ENCODE measurements at places on chromosomes 1 and 21. TPM values are rescaled to one million over a fixed set of nuclear protein-coding genes. Genes with fewer than 3 reads are reported as not detected.
A peak's percentile ranks its signal among the peaks of the same experiment; 100 is the strongest.

The IGSF5 gene
- 0.08 TPM for polyA plus RNA-seq

The C1orf141 gene
- not detected for polyA plus RNA-seq

The CTPS1 gene
- polyA plus RNA-seq, result 34.5 TPM

The PLEKHN1 gene
- not detected for polyA plus RNA-seq

The SPRR2E gene
- not detected for polyA plus RNA-seq

The PTGER3 gene
- 1.3 TPM for polyA plus RNA-seq

DNA sequence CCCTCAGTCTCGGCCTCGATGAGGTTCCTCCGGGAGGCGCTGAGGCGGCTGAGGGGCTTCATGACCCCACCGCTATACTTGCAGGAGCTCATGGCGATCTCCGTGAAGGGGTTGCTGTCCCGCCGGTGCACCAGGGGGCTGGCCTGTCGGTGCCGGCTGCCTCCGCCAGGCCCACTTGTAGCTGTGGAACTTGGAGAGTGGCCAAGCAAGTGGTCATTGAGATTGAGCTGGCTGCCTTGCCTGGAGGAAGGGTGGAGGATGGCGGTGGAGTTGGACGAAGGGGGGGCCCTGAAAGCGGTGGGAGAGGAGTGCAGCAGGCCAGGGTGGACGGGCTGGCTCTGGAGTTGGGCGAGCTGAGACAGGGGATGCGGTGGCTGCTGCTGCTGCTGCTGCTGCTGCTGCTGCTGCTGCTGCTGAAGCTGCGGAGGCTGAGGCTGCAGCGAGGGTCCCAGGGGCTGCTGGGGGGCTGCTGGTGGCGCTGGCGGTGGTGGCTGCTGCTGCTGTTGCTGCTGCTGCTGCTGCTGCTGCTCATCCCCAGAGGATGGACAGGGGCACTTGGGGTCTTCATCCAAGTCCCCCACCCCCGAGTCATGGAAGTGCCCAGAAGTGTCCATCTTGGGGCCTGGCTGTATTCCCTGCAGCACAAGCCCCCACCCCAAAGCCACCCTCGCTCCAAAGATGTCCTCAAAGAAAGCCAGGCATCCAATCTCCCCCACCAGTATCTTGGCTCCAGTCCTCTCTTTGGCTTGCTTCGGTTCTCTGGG, 548 bp downstream of the KCNN3 start:
- peak overlapping the region; percentile 37 for H3K4me3 ChIP-seq
- peaks cover 8% of the 10 kb centered on the region for H3K27me3 ChIP-seq
- peaks cover 14% of the 10 kb centered on the region for H3K4me1 ChIP-seq
- H3K36me3 ChIP-seq, result no peaks in the 10 kb centered on the region

- no peak for DNase-seq
- peaks cover 32% of the 10 kb centered on the region for H3K27me3 ChIP-seq
- no peak overlapping the region for H3K27ac ChIP-seq
- H3K4me3 ChIP-seq, result no peak overlapping the region
- no peaks in the 10 kb centered on the region for H3K36me3 ChIP-seq
- no peaks in the 10 kb centered on the region for H3K4me1 ChIP-seq
Observed at GRCh38 chr1:248802454-248802853, 23.3 kb downstream of the SH3BP5L start.

DNA sequence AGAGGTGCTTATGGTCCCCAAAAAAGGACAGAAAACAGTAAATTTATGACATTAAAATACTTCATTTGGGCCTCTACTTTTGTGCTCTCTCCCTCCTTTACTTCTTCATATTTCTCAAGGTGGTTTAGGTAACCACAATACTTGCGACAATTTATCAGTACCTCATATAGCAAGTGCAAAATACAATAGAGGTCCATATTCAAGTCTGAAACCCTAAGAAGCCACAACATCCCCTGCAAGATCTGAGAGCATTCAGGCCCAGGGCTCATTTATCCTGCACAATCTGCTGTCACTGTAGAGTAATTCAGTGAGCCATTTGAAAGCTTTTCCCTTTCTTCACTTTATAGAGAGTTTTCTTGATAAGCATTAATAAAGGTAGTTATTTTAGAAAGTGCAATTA, 24.2 kb upstream of the ATP6V1G3 start:
- H3K4me1 ChIP-seq, result no peaks in the 10 kb centered on the region
- H3K27me3 ChIP-seq, result no peaks in the 10 kb centered on the region
- no peaks in the 10 kb centered on the region for H3K36me3 ChIP-seq
- DNase-seq, result no peak
- H3K4me3 ChIP-seq, result no peak overlapping the region

DNA sequence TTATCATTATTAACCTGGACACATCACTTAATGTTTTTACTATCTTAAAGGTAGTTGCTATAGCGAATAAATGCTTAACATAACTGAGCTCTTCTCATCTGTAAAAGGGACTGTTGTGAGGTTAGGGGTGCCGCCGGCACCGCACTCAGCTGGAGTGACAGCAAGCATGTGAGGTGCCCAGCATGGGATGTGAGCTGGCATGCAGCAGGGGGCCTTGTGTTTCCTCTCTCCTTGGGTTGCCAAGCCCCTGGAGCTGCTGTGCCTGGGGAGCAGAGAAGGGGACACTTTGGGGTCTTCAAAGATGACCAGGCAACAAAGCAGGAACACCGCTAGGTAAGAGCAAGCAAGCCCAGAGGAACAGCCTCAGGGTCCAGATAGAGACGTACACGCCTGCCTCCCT, 2.1 kb upstream of the ZC3H12A start:
- DNase-seq, result no peak
- peak overlapping the region; percentile 12 for H3K4me3 ChIP-seq
- H3K36me3 ChIP-seq, result no peaks in the 10 kb centered on the region
- peak overlapping the region; percentile 89 for H3K27ac ChIP-seq
- H3K4me1 ChIP-seq, result peaks cover 48% of the 10 kb centered on the region

- H3K4me3 ChIP-seq, result no peak overlapping the region
- DNase-seq, result no peak
- no peaks in the 10 kb centered on the region for H3K36me3 ChIP-seq
Observed at GRCh38 chr1:232944347-232944746, 6.1 kb upstream of the NTPCR start.

GRCh38 chr1:5394111-5394510, 598.1 kb downstream of the NPHP4 start:
- H3K27me3 ChIP-seq, result no peaks in the 10 kb centered on the region
- H3K27ac ChIP-seq, result no peak overlapping the region
- H3K4me1 ChIP-seq, result no peaks in the 10 kb centered on the region
- no peak for DNase-seq

- H3K4me1 ChIP-seq, result no peaks in the 10 kb centered on the region
- H3K27ac ChIP-seq, result no peak overlapping the region
- no peaks in the 10 kb centered on the region for H3K36me3 ChIP-seq
Observed at GRCh38 chr1:2446394-2446793, 29.7 kb upstream of the PLCH2 start.

GRCh38 chr1:195576641-195577040, 1031.6 kb downstream of the KCNT2 start:
- H3K4me1 ChIP-seq, result no peaks in the 10 kb centered on the region
- DNase-seq, result no peak

DNA sequence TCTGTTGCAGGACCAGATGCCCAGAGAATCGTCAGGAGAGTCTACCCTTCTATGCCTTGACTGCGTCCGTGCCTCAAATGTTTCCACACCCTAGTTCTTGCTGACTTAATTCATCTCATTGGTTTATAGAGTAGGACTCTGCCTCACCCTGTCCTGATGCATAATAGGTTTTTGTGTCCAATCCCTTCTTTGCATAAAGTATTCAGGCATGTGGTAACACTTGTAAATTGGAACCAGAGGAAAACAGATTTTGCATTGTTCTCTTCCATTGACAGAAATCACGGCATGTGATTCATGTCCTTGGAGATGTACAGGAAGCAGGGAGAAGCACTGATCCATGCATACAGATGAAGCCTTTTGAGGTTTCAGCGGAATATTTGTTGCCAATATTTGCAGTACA, 29.5 kb downstream of the PLPPR5 start:
- H3K36me3 ChIP-seq, result no peaks in the 10 kb centered on the region
- no peak for DNase-seq
- no peaks in the 10 kb centered on the region for H3K27me3 ChIP-seq
- H3K4me1 ChIP-seq, result peaks cover 10% of the 10 kb centered on the region

DNA sequence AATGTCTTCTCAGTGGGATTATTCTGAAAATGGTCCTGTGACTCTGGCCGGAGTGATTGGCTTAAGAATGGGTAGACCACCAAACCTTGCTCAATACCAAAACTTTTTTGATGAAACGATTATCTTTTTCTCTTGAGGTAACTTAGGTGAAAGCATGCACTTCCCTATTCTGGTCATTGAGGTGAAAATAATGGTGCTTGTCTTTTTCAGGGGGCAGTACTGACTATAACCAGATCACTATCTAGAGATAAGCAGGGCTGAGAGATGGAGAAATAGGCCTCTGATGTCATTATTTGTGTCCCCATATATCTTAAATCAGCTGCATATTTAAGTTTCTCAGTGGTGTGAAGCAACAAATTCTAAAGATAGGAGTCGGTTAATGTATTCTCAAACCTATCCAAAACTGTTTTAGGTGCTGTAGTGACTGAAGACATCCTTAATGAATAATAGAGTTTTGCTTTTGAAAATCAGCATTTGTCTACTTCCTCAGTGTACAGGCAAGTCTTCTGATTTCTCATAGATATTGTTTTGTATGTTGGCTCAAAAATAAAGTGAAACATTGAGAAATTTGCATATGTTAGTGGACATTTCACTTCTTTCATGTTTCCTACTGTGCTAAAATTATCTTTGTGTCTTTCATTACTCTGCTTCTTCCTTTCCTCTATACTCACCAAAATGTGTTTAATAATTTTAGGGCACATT, 735.3 kb upstream of the ADGRL4 start:
- H3K4me1 ChIP-seq, result no peaks in the 10 kb centered on the region
- no peak overlapping the region for H3K27ac ChIP-seq
- DNase-seq, result no peak
- no peaks in the 10 kb centered on the region for H3K27me3 ChIP-seq
- no peaks in the 10 kb centered on the region for H3K36me3 ChIP-seq
- H3K4me3 ChIP-seq, result no peak overlapping the region

DNA sequence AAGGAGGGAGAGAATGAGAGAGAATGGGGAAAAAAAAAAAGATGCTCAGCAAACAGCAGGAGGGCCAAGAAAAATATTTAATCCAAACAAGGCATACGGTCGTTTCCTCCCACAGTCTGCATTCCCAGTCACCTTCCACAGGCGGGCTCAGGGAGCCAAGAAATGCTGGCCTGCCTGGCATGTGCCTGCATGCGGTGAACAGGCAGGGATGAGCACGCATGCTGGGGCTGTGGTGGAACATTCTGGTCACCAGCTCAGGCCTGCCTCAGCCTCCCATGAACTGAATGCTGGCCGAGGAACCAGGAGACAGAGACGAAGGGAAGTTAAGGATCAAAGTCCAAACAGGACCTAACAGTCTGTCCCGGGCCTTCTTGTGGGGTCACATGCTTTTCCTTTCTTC, 335.3 kb downstream of the ASTN1 start:
- no peaks in the 10 kb centered on the region for H3K36me3 ChIP-seq
- H3K27me3 ChIP-seq, result no peaks in the 10 kb centered on the region
- H3K27ac ChIP-seq, result no peak overlapping the region
- DNase-seq, result no peak
- peaks cover 11% of the 10 kb centered on the region for H3K4me1 ChIP-seq

GRCh38 chr1:7257225-7257624, 472.0 kb downstream of the CAMTA1 start:
- no peaks in the 10 kb centered on the region for H3K27me3 ChIP-seq
- DNase-seq, result no peak
- no peak overlapping the region for H3K27ac ChIP-seq
- no peak overlapping the region for H3K4me3 ChIP-seq
- H3K36me3 ChIP-seq, result no peaks in the 10 kb centered on the region
- peaks cover 25% of the 10 kb centered on the region for H3K4me1 ChIP-seq

DNA sequence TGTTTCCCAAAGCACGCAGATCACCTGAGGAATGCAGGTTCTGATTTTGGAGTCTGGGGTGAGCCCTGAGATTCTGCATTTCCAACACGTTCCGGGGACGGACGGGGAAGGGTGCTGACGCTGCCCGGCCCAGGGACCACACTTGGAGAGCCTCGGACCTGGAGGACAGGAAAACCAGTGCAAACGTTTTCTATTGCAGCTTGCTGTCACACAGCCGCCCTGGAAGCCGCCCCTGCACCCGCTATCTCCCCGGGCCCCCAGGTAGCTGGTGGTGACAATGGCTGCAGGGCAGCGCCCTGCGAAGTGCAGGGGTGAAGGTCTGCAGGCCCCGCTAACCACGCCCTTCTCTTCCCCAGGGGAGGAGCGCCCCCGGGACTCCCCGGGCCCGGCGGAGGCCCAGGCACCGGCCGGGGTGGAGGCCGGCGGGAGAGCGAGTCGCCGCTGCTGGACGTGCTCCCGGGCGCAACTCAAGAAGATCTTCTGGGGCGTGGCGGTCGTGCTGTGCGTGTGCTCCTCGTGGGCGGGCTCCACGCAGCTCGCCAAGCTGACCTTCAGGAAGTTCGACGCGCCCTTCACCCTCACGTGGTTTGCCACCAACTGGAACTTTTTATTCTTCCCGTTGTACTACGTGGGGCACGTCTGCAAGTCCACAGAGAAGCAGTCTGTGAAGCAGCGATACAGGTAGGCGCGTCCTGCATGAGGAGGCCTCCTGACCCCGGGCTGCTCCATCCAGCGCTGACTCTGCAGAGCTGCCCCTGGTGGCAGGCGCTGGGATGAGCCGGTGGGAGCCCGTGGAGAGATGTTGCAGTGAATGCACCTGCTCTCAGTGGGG, 142.0 kb upstream of the COA6 start:
- no peaks in the 10 kb centered on the region for H3K36me3 ChIP-seq
- no peaks in the 10 kb centered on the region for H3K27me3 ChIP-seq
- peaks cover 24% of the 10 kb centered on the region for H3K4me1 ChIP-seq
- no peak overlapping the region for H3K27ac ChIP-seq
- H3K4me3 ChIP-seq, result no peak overlapping the region

GRCh38 chr1:176379626-176380339, 83.2 kb upstream of the PAPPA2 start:
- H3K27ac ChIP-seq, result no peak overlapping the region
- no peak for DNase-seq
- no peaks in the 10 kb centered on the region for H3K4me1 ChIP-seq
- no peaks in the 10 kb centered on the region for H3K27me3 ChIP-seq

DNA sequence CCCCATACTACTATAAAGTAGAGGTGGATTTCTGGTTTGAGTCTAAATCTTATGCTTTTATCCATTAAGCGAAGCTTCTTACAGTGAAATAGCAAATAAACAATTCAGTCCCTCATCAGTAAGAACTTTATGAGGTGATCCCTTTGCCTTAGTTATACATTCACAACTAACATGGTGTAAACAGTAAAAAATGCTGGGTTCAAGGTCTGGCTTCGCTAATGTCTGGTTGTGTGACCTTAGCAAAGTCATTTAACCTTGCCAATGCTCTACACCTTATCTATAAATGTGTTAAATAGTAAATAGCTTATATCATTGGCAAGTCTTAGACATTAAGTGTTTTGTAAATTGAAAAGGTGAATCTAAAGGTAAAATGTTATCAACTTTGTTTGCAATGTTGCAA, 475.4 kb downstream of the LMO4 start:
- H3K4me3 ChIP-seq, result no peak overlapping the region
- no peaks in the 10 kb centered on the region for H3K27me3 ChIP-seq
- no peaks in the 10 kb centered on the region for H3K4me1 ChIP-seq
- no peak for DNase-seq
- no peaks in the 10 kb centered on the region for H3K36me3 ChIP-seq

- H3K4me1 ChIP-seq, result no peaks in the 10 kb centered on the region
- peak within 1 kb of the TSS; percentile 19 for H3K4me3 ChIP-seq
- H3K36me3 ChIP-seq, result no peaks in the 10 kb centered on the region
- no peak within 1 kb of the TSS for H3K27ac ChIP-seq
- DNase-seq, result peak; percentile 23
- H3K27me3 ChIP-seq, result peaks cover 41% of the 10 kb centered on the region
Observed at GRCh38 chr1:207454046-207454964, at the start of gene CR2. Gene CR2 (plus strand): TSS chr1:207454328. CDS start chr1:207454419, 91 bp downstream.
